Brain microvascular endothelial cell (primary cell): ENCODE measurements at places on chromosomes 16 and 17.

- DNase-seq: no peak
Observed at GRCh38 chr17:10984220-10984619, 146.3 kb upstream of the PIRT start.

DNA sequence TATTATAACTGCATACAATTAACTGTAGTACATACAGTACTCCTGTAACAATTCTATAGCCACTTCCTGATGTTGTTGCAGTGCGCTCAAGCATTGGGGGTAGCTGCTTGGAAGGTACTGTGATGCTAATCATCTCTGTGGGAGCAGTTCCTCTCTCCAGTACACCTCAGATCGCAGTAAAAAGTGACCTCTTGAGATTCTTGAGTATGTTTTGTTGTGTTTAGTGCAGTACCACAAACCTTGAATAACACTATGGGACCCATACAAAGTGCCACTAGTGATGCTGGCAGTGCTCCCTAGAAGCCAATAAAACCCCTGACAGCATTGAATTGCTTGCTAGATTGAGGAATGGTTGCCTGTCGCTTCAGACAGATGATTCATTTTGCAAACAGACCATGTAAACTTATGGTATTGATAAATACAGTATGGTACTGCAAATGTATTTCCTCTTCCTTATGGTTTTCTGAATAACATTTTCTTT is 193.0 kb downstream of the SPECC1 start:
- no peak for DNase-seq

GRCh38 chr16:86827521-86827920 is 249.2 kb downstream of the FOXL1 start:
- DNase-seq: no peak

- no peak for DNase-seq
Observed at GRCh38 chr17:14206891-14207290, 29.8 kb downstream of the CDRT15 start.

- DNase-seq: no peak
Observed at GRCh38 chr17:62657690-62658089, 30.2 kb downstream of the MRC2 start.

GRCh38 chr16:3838600-3839401 is 41.7 kb downstream of the CREBBP start:
- DNase-seq: no peak

DNA sequence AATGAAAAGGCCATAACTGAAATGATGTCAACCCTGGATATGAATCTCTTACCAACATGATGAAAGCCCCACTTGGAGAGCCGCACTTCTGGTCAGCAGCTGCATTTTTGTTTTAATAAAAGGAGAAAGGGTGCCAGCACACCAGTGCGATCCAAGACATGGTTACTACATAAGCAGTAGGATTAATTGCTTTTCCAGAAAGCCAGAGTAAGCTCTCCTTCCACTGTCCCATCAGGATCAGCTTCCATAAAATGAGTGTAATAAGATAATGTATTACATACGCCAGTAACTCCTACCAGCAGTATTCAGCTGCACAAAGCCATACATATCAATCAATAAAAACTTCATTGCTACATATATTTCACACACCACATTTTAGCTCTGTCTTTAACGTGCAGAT is 26.3 kb upstream of the NACA2 start:
- no peak for DNase-seq

DNA sequence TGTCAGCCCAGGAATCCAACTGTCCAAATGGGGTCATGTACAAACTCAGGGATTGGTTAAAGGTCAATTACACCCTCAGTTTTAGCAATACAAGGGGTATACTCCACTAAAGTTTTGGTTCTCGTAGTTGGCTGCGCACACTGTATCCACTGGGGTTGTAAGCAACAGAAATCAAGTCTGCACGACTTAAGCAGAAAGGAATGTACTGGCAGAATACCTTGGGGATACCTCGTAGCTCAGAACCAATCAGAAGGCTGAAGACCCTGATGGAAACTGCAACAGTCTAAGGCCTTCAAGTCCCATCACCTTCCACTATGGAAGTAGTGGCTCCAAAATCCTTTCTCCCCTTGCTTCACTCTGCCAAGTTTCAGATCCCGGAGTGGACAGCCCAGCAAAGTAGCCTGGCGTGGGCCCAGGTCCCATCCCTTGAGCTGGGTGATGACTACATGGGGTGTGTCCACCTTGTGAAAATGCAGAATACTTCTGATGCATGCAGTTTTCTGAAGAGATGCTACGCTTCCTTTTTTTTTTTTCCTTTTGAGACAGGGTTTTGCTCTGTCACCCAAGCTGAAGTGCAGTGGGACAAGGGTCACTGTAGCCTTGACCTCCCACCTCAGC is 21.1 kb upstream of the RPH3AL start:
- DNase-seq: no peak

DNA sequence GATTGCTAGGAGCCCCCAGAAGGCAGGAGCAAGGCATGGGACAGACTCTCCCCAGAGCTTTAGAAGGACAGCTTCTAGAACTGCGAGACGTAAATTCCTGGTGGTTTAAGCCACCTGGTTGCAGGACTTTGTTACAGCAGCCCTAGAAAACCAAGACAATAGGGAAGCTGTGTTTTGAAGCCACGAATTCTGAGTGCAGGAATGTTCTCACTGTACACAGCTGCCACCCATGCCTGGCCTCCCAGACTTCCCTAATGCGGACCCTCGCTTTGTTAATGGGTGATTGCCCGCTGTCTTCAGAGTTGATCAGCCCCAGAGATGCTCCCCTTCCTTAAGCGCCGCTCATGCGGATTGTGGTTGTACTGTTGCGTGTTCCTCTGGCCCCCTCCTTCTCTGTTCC is 177.1 kb downstream of the MSI2 start:
- no peak for DNase-seq

DNA sequence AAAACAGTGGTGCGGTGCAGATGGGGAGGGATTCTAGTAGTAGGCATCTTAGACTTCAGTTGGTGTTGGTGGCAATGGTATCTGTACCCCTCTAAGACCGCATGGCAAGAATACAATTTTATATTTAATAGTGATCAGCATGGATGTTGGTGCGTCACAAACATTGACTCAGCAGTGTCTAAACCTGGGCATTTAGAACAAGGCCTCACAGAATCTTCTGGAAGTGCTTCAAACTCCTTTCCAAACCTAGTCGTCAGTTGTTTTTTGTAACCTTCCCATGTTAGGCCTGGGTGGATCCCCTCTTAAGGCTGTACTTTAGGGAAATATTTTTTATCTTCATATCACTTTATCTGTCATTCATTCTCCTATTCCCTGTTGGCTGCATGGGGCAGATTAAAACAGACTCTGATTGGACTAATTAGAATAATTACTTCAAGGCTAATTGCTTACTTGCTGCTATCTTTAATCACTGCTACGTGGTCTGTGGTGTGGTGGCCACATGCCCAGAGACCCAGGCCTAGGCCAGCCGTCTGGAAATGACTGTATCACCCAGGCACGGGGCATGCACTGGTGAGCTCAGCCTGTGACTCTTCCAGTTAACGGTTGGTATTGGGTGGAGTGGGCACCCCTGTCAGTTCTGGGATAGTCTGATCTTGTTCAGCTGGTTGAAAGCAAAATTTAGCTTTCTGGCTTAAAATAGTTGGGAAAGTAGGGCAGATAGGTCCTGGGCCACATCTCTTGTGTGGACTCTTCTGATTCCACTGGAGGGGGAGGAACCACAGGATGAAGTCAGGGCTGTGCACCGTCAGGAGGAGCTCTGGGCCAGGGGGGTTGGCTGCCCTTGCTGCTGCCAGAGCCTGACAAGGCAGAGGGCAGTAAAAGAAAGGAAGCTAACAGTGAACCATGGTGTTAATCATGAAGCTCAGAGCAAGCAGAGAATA is 4.5 kb downstream of the ALKBH5 start:
- no peak for DNase-seq

DNA sequence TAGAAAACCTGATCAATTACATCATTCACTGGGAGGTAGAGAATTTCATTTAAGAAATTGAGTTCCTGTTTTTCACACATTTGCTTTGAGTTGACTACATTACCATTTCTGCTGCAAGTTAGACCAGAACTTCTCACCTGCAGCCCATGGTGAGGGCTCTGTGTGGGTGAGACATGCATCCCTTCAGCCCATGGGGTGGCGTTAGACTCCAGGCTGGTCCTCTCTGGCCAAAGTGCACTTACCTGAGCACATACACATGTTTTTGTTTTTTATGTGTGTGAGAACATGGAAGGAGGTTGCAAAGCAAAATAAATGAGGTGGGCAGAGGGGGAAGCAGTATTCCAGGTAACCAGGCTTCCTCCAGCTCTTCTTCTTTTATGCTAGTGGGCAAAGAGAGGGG is 470.2 kb downstream of the PMP22 start:
- DNase-seq: no peak
